Sigmoid colon (tissue), 7 donors: ENCODE measurements at places on chromosomes 11 and 22. TPM values are rescaled to one million over a fixed set of nuclear protein-coding genes. Genes with fewer than 3 reads are reported as not detected.

The ABCC8 gene
- 9.7 TPM for total RNA-seq

GRCh38 chr22:37559901-37560607, at the start of gene CDC42EP1:
TSS of gene CDC42EP1 (plus strand) at chr22:37560480. CDS start at chr22:37566350, 5,870 bp downstream.
- peak within 1 kb of the TSS; percentile 69 for H3K4me3 ChIP-seq
- H3K36me3 ChIP-seq: no peaks in the 10 kb centered on the region
- peak within 1 kb of the TSS; percentile 95 for H3K27ac ChIP-seq

GRCh38 chr11:34169686-34170085, 64.3 kb downstream of the NAT10 start:
- H3K27me3 ChIP-seq: no peaks in the 10 kb centered on the region
- no peak overlapping the region for H3K4me3 ChIP-seq
- no peaks in the 10 kb centered on the region for H3K36me3 ChIP-seq
- H3K4me1 ChIP-seq: peaks cover 3% of the 10 kb centered on the region
- H3K27ac ChIP-seq: no peak overlapping the region

GRCh38 chr11:68074584-68075352, 35.9 kb downstream of the TCIRG1 start:
- H3K36me3 ChIP-seq: peaks cover 26% of the 10 kb centered on the region
- DNase-seq: no peak
- H3K4me1 ChIP-seq: no peaks in the 10 kb centered on the region
- H3K27me3 ChIP-seq: no peaks in the 10 kb centered on the region

DNA sequence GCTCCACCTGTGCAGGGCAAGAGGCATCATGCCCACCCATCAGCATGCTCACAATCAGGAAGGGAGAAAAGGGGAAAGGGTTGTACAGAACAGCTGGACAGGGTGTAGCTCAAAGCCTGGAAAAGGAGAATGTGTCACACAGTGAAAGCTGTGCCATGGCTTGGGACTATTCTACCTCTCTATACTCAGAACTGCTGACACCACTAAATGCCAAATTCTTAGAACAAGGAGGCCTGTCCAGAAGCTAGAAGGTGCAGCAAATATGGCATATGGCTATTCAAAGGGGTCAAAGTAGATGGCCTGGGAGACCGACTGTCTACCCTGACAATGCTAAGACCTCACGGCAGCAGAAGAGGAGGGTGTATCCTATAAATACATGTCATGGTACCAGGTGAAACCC, 12.8 kb downstream of the HPS4 start:
- DNase-seq: no peak
- H3K36me3 ChIP-seq: peaks cover 63% of the 10 kb centered on the region
- no peaks in the 10 kb centered on the region for H3K27me3 ChIP-seq
- no peak overlapping the region for H3K27ac ChIP-seq
- no peaks in the 10 kb centered on the region for H3K4me1 ChIP-seq
